Stimulated activated CD8-positive, alpha-beta memory T cell treated with anti-CD3 and anti-CD28 coated beads, Interleukin-7, amount 100 ng/mL, for 1 hour (primary cell): ENCODE measurements at places on chromosomes 16 and 17.

GRCh38 chr17:44223541-44224071, 4.1 kb upstream of the UBTF start:
- DNase-seq = no peak

DNA sequence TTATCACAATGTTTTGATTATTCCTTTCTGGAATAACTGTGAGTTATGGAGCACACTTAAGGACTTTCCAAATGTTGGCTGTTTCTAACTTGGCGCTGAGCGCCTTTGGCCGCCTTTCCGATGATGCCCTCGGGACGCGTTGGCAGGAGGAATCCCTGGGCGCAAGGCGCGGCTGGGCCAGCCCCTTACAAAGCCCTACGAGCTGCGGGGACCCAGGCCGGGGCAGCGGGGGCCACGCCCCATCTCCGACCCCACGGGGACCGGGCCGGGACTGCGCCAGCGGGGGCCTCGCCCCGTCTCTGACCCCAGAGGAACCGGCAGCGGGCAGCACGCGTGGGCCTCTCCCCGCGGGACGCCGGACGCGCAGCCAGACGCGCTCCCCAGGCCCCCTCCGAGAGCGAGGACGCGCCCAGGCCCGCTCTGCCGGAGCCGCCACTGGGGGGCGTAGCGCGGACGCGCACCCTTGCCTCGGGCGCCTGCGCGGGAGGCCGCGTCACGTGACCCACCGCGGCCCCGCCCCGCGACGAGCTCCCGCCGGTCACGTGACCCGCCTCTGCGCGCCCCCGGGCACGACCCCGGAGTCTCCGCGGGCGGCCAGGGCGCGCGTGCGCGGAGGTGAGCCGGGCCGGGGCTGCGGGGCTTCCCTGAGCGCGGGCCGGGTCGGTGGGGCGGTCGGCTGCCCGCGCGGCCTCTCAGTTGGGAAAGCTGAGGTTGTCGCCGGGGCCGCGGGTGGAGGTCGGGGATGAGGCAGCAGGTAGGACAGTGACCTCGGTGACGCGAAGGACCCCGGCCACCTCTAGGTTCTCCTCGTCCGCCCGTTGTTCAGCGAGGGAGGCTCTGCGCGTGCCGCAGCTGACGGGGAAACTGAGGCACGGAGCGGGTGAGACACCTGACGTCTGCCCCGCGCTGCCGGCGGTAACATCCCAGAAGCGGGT, at the start of gene GAA:
GAA (plus strand) TSS at position 571 of the 935 bp plus-strand sequence. CDS start 3,006 bp downstream, outside the sequence.
- peak; percentile 80 for DNase-seq

DNA sequence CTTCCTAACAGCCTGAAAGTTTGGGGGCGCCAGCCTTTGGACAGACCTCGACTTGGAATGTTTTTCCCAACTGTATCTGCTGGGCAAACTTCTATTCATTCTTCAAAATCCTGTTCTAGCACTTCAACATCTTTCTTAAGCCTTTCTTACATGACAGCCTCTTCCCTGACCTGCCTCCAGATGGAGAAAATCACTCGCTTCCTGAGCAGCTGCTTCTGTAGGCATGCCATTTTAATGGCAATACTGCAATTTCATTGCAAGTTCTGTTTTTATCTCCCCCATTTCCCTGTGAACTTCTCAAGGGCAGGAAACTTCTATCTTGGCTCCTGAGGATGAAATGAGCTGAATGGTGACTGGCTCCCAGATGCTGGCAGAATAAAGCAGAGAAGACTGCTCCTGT, 128.8 kb upstream of the ASIC2 start:
- DNase-seq = no peak

DNA sequence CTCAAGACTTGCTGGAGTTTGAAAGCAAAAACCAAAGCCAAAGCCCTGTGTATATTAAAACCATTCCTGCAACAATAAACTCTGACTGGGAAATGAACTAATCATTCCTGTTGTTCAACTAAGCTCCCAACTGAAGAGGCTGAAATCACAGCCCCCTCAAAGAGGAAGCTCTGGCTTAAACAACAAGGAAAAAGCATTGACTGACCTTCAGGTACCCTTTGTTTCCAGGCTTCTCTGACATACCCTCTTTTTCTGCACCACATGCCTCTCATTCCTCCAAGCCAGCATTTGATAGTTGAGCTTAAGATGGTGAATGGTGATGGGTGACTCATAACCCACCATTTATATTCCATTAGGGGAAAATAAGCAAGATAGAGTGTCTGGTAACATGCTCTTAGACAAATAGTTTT, 470.9 kb upstream of the SOX9 start:
- DNase-seq = no peak

DNA sequence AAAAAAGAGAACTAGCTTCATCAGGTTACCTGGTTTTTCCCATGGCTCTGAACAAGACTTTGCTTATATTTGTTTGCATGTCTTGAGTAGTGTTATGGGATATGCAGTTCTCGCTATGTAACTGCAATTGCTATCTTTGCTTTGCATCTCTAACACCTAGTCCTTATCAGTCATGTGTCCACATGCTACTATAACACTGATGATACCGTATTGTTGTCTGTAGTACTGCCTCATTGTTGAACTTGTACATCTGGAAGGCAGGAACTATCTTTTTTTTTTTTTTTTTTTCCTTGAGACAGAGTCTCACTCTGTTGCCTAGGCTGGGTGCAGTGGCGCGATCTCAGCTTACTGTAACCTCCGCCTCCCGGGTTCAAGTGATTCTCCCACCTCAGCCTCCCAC, 2.5 kb downstream of the PSME3 start:
- DNase-seq = no peak

DNA sequence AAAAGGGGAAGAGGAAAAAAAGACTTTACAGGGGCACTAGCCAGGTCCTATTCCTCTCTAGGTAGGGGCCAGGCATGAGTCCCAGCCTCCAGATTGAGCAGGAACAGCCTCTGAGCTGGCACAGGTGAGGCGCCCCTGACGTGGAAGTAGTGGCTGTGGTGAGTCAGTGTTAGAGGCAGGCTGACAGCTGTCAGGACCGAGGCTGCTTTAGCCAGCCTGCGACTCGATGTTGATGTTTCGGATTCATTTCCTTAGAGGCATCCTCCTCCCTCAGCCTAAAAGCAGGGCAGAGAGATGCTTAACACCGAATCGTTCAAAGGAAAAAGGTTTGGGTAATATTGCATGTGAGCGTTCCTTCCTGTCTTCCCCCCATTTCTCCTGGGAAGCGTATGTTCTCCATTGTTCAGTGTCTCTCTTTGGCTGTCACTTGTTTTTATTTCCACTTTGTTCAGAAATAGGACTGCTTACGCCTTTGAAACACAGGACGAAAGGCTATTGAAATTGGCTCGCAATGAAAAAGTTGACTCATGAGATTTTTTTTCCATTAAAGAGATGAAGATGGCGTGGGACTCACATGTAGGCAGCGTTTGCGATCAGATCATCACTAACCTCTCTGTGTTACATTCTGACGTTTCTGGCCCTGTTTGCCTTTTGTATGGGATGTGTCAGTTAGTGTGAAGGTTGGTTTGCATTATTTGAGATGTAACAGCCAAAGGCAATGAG, 1.3 kb downstream of the KIAA0513 start:
- peak; percentile 36 for DNase-seq

DNA sequence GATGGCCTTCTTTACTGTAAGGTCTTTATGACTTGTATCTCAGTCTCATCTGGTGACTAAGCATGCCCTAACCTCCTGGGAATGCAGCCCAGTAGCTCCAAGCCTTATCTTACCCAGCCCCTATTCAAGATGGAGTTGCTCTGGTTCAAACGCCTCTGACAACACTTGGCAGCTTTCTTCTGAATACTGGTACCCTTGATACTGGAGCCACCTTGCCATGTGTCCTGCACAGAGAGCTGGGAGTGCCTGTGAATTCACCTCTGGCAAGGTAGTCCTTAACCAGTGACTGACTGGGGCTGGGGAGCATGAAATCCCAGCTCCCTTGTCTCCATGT, 17.2 kb downstream of the NUDT7 start:
- DNase-seq = no peak

DNA sequence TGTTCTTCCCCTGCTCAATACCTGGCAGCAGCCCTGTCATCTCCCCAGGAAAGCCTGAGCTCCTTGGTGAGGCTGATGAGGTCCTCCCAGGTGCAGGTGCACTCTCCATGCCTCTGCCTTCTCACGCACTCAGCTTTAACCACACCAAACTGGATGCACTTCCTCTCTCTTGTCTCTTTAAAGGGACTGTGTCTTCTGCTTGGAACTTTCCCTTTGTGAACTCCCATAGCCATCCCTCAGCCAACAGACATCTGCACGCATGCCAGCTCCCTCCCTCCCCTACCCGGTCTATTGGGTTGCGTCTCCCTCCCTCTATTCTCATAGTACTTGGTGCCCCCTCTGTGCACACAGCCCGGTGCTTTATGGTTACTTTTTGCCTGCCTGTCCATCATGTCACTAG, 231.2 kb downstream of the MSI2 start:
- DNase-seq = no peak

DNA sequence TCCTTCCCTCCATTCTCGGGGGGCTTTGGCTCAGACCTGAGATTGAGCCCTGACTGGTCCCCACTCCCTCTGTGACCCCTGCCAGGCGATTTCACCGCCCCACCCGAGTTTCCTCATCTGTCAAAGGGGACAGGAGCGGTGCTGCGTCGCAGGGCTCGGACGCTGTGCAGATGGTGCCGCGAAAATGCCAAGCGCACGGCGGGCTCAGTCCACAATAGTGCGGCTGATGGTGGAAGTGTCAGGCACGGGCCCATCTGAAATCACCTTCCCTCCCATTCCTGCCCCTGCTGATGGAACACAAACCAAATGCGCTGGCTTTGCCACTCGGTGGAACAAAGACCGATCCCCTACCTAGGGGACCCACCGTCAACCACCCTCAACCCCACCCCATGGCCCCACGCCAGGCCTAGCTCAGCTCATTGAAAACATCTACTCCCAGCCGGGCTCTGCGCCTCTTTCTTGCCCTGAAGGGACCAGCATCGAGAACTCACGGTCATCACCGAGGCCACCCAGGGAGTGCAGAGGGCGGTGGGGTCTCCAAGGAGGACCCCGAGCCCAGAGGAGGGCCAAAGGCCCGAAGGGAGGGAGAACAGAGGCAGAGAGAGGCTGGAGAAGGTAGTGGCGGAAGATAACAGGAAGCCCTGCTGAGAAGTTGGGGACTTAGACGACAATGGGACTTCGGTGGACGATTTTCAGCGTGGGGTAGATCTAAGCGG, 1.4 kb downstream of the CARHSP1 start:
- DNase-seq = no peak
